ENCODE measurements at places on chromosomes 1 and 21.

- no peak for DNase-seq
Observed at GRCh38 chr1:30895382-30895943, 13.1 kb downstream of the SDC3 start.

DNA sequence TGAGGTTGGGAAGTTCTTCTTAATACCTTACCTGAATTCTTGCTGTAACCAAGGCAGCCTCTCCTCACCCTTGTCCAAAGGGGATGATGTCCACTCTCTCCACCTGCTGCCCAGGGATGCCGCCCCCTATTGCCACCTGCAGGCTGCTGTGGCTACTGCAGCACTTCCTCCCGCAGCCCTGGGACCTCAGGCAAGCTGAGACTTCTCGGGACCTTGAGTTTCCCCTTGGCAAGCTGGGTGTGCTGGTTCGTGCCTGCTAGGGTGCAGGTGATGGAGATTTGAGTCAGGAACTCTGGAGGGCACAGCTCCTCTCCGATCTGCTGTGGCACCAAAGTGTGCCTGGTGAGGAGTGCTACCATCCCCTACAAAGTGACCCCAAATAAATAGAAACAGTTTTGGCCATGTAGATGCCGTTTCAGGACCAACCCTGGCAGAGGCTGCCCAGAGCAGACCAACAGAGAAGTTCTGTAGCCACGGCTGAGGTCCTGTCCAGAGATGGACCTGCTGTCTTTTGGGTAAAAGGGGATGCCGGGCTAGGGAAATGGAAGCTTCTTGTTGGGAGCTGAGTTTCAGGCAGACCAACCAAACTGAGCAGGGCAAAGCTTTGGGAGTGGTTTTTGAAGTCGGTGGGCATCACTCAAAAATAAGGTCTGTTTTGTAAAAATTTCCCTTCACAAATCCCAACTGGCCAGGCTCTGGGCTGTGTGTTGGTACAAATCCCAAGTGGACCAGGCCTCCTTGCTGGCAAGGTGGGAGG lies 31.7 kb downstream of the RUNX3 start:
- no peak for DNase-seq

GRCh38 chr1:172955161-172955815 lies 95.5 kb downstream of the TNFSF18 start:
- peak; percentile 92 for DNase-seq

DNA sequence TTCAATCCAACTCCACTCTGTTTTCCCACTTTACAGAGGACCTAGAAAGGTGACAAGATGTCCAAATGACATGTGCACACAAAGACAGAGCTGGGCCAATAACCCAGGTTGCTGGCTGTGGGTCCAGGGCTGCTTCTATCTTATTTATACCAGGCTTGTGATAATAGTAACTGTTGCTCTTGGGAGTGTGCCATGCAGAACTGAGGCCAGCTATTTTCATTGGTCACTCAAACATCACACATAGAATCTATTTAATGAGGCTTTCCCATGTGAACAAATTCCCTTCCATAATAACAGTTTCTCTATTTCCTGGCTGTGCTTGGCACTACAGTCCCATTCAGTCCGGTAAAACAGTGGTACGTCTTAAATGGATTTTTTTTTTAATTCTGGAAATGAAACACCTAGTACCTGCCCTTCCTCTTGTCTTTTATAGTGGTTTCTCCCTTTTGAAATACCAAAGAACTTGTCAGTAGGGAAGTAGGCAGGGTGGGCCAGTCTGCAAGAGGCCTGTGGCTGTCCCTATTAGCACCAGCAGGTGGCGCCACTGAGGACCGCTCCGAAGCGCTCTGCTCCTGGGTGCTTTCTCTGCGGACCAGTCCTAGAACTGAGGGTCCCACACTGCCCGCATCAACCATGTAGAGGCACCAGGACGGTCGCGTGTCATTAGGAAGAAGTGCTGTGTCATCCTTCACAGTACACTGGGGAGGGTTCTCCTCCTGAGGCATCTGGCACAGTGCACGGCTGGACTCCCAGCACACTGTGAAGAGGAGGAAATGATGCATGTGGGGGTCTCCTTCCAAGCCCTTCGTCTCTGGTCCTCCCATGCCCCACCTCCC lies 52.1 kb downstream of the GPR161 start:
- DNase-seq = peak; percentile 10

GRCh38 chr1:208024406-208024805 lies 113.5 kb upstream of the CD34 start:
- no peak for DNase-seq

DNA sequence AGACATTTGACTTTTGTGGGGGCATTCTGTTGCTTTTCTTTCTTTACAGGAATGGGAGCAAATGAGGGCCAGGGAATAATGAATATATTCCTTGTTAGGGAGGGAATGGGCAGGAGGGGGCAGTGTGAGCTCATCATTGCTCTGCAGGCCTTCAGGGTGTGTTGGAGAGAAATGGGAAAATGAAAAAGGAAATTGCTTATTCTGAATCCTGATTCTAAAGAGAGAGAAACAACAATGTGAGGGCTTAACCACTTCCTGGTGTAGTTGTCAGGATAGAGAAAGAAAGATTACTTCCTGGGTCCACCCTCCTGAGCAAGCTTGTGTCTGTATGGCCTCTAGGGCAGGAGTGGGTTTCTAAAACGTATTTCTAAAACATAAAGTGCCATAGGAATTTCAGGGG lies 28.3 kb downstream of the VANGL2 start:
- peak; percentile 3 for DNase-seq

DNA sequence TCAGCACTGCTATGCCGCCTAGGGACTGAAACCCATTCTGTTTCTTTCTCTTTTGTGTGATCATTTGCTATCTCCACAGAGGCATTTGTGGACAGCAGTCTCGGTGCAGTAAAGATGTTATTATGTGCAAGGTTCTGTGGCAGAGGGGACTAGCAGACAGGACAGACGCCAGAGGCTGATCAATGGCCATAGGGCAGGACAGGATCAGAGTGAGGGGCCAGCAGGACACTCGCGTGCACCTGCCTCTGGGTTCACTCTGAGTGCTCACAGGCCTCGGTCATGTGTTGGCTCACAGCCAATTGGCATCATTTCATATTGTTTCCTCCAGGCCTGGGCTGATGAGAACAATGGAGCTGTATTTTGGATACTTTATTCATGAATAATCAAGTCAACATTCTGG lies 212.6 kb downstream of the TGFB2 start:
- DNase-seq = no peak

DNA sequence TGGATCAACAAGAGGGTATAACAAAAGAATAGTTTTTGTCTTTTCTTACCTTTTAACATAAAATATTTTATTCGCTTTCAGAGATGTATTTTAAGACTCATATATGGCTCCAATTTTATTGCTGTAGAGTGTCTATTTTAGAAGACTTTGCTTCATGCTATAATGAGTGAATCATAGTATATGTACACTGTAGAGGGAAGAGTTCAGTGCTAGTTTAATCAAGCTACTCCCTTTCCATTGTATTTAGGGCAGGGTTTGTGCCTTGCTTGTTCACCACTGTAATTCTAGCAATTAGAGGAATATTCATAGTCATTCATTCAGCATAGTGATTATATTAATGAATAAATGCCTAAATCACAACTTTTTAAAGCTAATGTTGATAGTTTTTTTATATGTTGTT lies 78.8 kb downstream of the CEP350 start:
- no peak for DNase-seq

DNA sequence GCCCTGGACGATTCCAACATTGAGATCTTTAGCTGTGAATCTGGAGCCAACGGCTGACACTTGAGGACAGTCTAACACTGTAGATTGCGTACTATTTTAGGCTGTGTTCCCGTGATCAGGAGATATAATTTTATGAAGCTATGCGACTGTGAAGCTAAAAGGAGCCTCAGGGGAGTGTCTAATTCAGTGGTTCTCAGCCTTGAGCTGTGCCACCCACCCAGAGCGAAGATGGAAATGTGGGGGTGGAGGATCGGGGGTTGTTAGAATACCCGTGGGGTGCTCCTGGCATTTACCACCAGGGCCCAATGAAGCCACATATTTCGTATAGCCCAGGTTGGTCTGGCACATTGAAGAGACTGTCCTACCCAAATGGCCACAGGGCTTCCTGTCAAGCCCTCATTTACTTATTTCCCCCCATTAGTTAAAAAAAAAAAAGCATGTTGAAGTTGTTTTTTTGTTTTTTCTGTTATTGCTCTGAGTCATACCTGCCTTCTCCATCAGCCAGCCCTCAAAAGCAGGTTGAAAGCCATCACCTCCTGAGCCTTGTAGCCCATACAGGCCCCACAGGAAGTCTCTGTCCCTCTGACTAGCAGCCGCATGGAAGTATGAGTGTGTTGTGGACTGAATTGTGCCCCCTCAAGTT lies 141.7 kb downstream of the GALNT2 start:
- no peak for DNase-seq

DNA sequence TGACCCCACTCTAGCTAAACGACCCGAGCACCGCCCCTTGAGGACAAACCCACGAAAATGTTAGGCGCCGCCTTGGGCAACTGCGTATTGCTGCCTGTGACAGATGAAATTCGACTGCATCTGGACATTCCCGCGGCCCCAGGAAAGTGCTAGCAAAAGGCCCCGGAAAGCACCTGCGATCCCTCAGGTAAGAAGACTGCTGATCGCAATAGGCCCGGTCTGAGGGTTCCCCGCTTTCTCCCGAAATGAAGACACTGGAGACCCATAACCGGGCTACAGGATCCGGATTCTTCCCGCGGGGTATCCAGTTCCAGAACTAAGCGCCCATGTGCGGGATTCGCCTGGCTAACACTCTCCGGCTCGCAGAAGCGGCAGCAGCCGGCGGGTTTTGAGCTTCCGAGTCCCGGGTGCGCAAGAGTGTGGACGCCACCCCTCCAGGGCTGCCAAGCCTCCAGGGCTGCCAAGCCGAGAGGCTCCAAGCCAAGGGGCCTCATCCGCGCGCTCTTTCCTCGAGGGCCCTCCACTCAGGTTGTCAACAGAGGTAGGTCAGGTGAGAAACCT lies 157.9 kb upstream of the NBPF11 start:
- no peak for DNase-seq

DNA sequence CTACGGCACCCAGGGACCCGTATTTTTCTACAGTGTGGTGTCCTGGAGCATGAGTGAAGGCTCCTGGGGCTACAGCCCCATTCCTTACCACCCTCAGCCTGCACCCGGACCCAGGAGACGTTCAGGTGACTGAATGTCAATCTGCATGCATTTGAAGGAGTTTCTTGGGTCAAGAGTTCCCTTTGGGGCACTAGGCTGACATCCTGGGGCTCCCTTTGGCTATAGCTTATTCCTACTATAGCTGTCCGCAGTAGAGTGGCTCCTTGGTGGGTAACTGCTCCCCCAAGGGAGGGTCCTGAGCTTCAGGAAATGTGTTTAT lies 19.9 kb upstream of the LRRN2 start:
- DNase-seq = no peak

- no peak for DNase-seq
Observed at GRCh38 chr1:166740668-166741276, 98.5 kb upstream of the POGK start.

- peak; percentile 75 for DNase-seq
Observed at GRCh38 chr1:21324368-21325141, 34.3 kb upstream of the ECE1 start.

DNA sequence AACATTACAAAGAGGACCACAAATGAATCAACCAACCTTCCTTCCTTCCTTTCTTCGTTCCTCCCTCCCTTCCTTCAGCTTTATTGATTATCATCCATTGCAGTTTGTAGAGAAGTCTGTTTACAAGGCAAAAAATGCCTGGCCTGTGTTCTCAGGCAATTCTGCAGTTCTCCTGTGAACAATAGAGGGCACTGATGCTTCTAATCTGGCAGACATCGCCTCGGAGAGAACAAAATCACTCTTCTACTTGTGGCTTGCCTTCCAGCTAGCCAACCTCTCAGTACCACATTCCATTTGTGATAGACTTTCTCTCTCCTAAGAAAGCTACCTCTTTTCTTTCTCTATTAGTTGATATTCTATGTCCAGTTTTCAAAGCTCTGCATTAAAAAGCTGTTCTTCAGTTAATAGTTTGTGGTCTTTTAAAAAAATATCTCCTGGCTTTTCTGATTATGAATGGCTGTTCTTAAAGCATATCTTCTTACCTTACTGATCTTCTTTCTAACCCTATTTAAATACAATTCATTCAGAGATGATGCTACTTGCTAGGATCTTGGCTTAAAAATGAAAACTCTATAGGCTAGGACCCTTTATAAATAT lies 26.9 kb upstream of the ESRRG start:
- DNase-seq = peak; percentile 12

DNA sequence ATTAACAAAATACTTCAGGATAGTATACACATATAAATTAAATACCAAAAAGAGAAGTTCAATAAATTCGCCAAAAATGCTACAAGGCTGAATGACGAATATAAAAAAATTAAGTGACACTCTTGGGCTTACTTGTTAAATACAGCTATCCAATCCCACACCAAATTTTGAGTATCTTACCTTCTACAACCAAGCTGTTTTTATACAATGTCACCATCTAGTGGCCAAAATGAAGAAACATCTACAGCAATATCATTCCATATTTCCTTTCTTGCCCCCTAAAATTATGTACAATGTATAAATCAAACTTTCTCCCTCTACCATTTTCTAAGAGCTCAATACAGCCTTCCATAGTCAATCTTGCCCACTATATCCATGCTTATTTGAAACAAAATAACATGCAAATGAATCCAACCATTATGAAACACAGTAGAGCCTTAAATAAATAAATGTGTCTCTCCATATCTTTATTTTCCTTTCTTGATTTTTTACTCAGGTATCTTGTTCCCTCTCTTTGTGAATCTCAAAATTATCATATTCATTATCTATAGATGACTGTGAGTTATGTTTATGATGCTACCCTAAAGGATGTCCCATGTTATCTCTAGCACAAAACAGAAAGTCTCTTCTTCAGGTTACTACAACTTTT lies 86.3 kb downstream of the ACBD6 start:
- DNase-seq = peak; percentile 9

- DNase-seq = no peak
Observed at GRCh38 chr1:74674278-74675048, 871 bp upstream of the ERICH3 start.

- DNase-seq = no peak
Observed at GRCh38 chr1:28031173-28031572, 57.2 kb downstream of the EYA3 start.

GRCh38 chr1:42944246-42944928 lies 14.3 kb downstream of the SLC2A1 start:
- no peak for DNase-seq

DNA sequence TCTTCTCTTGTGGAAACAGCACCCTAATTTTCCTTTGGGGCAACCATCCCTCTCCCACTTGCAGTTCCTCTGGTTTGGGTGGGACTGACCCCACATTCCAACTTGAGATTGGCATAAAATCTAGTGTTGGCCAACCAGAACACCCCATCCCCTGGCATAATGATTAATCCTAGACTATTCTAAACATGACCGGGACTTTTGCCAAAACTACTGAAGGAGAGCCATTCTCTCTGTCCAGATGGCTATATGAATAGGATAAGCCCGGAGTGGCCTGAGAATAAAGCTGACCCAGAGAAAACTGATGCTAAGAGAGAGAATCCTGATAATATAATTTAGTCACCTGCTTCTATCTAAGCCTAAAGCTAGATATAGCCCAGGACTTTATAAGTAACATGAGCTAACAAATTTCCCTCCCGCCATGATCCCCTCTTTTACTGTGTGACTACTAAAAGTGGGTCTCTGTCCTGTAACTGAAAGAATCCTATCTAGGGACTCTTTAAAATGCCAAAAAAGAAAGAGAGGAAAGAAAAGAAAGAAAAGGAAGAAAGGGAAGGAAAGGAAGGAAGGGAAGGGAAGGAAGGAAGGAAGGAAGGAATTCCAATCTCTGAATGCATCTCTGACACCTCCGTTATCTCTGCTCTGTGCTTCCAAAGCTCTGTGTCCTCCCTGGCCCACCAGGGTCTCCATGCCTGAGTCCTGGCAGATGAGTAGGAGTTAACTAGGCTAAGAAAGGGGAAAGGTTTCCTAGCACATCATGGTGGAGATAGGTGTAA lies 28.0 kb upstream of the NRDC start:
- no peak for DNase-seq

- DNase-seq = no peak
Observed at GRCh38 chr1:23424293-23425192, at the start of gene TCEA3. Gene TCEA3 (minus strand): TSS chr1:23424748. CDS start chr1:23424633, 115 bp downstream.

Data from fibroblast of skin of left biceps (primary cell).